ENCODE measurements at places on chromosomes 4 and X.
A peak's percentile ranks its signal among the peaks of the same experiment; 100 is the strongest.

GRCh38 chr4:26785312-26785711 lies 75.3 kb upstream of the STIM2 start:
- DNase-seq: no peak

DNA sequence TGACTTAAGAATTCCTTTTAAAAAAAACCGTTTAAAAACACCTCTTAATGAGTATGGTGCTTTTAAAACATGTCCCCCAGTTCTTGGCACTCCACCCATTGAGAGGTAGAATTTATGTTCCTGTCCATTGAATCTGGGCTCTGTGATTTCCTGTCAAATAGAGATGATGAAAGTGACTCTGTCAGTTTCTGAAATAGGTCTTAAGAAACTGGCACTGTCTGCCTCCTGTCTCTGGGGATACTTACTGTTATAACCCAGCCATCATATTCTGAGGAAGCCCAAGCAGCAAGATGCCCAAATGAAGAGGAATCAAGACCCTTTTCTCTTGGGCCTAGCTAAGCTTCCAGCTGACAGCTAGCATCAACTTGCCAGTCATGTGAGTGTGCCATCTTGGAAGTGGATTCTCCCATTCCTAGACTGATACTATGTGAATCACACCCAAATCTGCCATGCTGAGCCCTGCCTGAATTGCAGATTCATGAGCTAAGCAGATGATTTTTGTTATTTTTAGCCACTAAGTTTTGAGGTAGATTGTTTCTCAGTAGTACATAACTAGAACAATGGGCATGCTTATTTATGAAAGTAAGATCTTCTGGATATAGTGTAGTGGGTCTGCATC lies 22.8 kb downstream of the C4orf54 start:
- no peak for DNase-seq

GRCh38 chr4:1009542-1010394 lies 1.7 kb upstream of the FGFRL1 start:
- DNase-seq: peak; percentile 67

DNA sequence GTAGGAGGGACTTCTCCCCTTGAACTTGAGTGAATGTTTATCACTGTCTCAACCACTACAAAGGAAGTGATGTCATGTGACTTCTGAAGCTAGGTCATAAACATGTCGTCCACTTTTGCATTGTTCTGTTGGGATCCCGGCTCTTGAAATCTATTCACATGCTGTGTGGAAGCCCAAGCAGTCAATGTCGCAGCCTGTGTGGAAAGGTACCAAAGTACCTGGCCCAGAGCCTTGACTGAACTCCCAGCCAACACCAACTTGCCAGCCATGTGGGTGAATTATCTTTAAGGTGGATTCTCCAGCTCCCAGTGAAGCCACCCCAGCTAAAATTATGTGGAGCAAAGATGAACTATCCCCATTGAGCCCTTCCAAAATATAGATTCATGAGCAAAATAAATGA lies 85.0 kb upstream of the USP38 start:
- no peak for DNase-seq

GRCh38 chrX:15530318-15530717 lies 29.7 kb downstream of the BMX start:
- no peak for DNase-seq

DNA sequence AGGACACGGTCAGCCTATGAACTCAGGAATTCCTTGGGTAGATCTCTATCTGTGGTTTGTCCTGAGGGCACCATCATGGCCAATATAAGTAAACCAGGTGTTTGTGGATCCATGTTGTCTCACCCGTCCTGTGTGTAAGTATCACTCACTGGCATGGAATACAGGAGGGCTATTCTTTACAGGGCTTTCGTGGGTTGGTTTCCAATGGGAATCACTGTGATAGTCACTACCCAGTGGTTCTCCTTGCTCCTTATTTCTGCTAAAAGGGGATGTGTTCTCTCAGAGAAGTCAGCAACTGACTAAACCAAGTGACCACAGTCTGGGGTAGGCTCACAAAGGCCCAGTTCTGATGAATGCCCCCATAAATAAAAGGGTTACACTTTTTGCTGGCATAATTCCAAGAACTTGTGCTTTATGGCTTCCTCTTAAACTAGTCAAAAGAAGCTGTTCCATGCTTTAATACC lies 236.7 kb upstream of the JADE1 start:
- DNase-seq: no peak

DNA sequence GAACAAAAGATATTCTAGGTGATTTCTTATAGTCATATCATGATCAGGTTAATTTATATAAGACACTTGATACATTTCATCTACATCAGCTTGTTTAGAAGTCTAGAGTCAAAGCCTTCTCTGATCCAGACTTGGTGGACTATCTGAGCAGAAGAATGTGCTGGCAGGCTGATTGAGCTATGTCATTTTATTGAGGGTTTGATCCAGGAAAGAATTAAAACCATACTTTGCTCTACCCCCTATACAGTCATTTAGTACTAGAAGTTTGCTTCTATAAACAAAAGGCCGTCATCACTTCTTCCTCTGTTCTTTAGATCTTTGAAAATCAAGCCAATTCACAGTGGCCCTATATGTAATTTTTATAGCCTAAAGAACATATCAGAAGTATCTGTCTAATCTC lies 173.1 kb upstream of the PITX2 start:
- no peak for DNase-seq

DNA sequence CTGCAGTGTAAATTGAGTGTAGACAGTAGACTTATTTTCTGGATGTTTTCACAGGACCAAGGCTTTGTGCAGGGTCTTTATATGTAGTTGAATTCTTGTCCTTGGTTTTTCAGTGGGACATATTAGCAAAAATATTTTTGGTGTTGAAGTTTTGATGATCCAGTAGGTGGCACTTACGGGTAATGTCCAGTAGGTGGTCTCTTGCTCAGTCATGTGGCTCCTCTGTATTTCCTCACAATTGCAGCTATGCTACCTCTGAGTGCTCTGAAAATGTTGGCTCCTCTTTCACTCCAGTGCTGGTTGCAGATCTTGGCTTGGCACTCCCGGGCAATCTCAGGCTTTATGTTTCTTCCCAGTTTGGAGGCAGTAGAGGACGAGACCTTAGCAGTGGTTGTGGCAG lies 419.8 kb upstream of the AMOT start:
- no peak for DNase-seq

DNA sequence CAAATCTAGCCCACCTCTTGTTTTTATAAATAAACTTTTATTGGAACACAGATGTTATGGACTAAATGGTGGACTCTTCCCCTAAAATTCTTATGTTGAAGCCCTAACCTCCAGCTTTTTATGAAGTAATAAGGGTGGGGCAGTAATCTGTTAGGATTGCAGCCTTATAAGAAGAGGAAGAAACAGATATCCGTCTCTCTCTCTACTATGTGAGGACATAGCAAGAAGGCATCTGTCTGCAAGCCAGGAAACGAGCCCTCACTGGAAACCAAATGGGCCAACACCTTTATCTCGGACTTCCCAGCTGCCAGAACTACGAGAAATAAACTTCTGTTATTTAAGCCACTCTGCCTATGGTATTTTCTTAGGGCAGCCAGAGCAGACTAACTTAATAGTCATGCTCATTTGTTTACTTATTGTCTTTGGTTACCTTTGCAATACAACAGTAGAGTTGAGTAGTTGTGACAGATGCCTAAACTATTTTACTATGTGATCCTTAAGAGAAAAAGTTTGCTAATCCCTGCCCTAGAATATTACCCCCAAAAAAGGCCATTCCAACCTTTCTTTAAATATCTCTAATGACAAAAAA lies 67.4 kb downstream of the MANBA start:
- DNase-seq: no peak

- DNase-seq: no peak
These were observed 155.8 kb downstream of the SH2D1A start for GRCh38 chrX:124502166-124502565.

GRCh38 chrX:133314281-133314680 lies 96.1 kb upstream of the TFDP3 start:
- no peak for DNase-seq

DNA sequence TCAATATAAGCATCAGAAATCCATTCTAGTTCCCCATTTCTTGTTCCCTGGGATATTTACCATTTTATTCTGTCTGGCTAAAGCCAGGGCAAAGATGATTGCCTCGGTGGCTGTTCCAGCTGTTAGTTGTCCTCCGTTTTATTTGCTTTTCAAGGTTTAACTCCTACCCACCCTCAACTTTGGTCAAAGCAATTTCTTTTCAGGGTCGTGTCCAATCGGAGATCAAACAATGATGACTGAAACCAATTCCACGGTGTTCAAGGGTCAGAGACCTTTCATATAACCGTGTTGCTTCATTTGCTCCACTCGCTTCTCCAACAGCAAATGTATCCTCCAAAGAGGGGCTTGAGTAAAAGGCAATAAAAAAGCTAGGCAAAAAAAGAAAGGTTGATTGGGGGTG lies 193.5 kb upstream of the FTHL17 start:
- no peak for DNase-seq

DNA sequence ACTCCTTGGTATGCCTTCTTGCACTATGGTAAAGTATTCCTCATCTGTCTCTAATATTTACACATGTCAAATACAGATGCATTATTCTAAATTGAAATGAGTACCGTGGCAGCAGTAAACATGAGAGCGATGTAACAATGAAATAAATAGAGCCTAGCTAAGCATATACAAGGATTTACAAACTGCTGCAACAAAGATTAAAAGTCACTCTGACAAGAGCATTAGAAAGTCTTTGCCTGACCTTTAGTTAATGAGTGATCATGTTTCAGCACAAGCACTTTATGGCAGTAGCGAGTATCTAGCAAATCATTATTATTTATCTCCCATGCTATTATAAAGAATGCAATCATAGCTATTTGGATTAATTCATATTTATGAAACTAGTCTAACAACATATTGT lies 547.0 kb upstream of the NDST4 start:
- DNase-seq: no peak

DNA sequence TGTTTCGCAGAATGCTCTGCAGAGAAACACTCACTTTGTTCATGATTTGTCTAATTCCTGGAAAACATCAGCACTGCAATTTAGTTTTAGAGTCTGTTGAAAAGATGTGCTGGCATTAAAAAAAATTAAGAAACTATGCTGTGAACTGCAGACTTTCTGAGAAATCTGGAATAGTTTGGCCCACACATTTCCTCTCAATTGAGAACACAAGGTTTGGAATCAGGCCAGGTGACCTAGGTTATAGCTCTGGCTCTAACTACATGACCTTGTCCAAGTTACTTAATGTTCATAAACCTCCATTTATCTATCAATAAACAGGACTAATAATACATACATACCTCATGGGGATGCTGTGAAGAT lies 61.4 kb upstream of the ENPEP start:
- DNase-seq: no peak

DNA sequence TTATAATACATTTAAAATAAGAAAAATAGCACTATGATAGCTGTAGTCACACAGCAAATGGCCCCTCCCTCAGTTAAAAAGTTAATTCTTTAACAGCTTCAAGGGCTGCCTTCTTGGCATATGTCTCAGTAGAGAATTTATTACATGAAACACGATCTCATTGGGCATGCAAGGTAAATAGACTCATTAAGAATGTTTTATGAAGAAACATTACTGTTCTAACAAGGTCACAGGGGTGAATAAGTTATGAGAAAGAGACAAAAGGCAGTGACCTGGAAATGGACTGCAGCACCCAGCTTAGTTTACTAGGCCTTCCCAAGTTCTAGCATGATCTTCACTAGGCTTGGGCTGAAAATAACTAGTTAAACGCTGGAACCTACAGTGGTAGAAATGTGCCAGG lies 277.7 kb downstream of the NR3C2 start:
- DNase-seq: no peak

GRCh38 chr4:182339221-182339641 lies 96.0 kb downstream of the TENM3 start:
- DNase-seq: no peak

DNA sequence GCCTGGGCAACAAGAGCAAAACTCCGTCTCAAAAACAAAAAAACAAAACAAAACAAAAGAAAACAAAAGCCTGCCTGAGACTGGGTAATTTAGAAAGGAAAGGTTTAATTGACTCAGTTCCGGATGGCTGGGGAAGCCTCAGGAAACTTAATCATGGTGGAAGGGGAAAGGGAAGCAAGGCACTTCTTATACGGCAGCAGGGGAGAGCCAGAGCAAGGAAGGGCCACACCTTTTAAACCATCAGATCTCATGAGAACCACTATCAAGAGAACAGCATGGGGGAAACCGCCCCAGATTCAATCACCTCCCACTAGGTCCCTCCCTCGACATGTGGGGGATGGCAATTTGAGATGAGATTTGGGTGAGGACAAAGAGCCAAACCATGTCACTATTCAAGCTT lies 122.2 kb downstream of the UBE2K start:
- DNase-seq: no peak

- no peak for DNase-seq
These were observed 78.8 kb upstream of the PLAC1 start for GRCh38 chrX:134737061-134737460.

GRCh38 chr4:41538017-41538733 lies at the start of gene LIMCH1:
Gene LIMCH1 (plus strand): TSS chr4:41538157. CDS start chr4:41605996, 67,839 bp downstream.
- no peak for DNase-seq

- no peak for DNase-seq
These were observed 645.0 kb upstream of the ATOH1 start for GRCh38 chr4:93183576-93183975.

DNA sequence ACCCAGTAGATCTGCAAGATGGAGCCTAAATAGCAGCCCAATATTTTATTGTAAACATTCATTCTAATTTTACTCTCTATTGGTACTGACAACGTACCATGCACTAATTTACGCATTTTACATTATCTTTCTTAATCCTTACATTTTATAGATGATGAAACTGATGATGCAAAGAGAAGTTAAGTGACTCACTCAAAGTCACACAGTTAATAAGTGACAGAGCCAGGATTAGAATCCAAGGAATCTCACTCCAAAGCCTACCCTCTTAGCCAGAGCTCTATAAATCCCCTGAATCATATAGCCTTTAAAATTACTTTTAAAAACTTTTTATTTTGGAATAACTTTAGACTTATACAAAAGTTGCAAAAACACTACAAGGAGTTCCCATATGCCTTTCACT lies 37.6 kb downstream of the PHKA1 start:
- DNase-seq: no peak

DNA sequence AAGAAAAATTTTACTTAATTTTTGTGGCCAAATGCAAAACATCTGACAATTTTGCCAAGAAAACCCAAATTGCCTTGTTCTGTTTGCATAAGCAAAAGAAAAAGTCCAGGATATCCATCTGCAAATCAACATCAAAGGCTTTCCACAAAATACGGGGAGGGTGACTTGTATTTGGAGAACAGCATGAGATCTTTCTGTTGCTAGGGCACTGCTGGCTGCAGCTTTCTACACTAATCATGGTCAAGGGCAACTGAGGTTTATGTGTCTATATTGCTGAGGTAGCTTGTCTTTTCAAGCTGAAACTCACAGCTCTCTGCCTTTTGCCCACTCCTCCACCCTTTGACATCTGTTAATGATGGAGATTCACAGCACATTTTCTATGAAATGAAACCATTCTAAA lies 389.1 kb downstream of the NKX6-1 start:
- DNase-seq: no peak

GRCh38 chrX:110409925-110410324 lies 51.3 kb downstream of the RTL9 start:
- peak; percentile 23 for DNase-seq

DNA sequence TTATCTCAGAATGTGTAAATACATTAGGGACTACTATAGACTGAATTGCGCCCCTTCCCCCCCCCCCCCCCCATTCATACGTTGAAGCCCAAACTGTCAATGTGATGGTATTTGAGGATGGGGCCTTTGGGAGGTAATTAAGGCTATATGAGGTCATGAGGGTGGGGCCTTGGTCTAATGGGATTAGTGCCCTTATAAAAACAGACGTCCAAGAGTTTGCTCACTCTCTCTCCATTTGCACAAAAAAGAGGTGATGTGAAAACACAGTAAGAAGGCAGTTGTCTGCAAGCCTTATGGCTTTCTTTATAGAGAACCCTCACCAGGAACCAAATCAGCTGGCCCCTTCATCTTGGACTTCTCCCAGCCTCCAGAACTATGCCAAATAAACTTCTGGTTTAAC lies 15.3 kb downstream of the SPACA5 start:
- DNase-seq: no peak

All from activated CD4-positive, alpha-beta T cell treated with anti-CD3 and anti-CD28 coated beads, Interleukin-2, amount 50 U/mL, for 16 hours (primary cell).